SJCRH30 (cell line): ENCODE measurements at places on chromosomes 16 and 17.

GRCh38 chr17:3033741-3034577 lies 29.4 kb downstream of the OR1D5 start:
- no peak for DNase-seq

- no peak for DNase-seq
Measured at GRCh38 chr16:54933281-54934011, 2.8 kb downstream of the IRX5 start.

DNA sequence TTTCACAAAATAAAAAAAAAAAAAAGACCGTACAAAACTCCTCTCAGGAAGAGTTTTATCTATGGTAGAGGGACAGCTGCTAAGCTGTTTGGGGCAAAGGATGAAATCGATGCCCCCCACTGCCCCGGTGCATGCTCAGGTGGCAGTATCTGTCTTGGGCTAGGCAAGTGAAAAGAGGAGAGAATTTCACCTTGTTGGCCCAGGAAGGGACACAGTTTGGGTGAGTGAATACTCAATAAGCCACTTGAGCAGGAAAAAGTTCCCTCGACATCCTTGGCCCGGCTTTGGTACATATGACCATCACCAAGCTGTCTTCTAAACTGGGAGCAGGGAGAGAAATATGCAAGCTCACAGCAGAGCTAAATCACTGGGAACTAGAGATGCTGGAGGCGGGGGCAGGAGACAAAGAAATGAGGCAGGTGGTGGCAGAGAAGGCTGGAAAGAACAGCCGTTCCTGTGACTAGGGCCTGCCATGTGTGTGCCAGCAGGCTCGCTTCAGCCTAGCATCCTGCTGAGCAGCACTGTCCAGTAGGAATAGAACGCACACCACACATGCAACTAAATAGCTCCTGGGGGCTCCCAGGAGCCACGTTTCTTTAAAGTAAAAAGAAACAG lies 8.2 kb upstream of the EIF1 start:
- DNase-seq: no peak

DNA sequence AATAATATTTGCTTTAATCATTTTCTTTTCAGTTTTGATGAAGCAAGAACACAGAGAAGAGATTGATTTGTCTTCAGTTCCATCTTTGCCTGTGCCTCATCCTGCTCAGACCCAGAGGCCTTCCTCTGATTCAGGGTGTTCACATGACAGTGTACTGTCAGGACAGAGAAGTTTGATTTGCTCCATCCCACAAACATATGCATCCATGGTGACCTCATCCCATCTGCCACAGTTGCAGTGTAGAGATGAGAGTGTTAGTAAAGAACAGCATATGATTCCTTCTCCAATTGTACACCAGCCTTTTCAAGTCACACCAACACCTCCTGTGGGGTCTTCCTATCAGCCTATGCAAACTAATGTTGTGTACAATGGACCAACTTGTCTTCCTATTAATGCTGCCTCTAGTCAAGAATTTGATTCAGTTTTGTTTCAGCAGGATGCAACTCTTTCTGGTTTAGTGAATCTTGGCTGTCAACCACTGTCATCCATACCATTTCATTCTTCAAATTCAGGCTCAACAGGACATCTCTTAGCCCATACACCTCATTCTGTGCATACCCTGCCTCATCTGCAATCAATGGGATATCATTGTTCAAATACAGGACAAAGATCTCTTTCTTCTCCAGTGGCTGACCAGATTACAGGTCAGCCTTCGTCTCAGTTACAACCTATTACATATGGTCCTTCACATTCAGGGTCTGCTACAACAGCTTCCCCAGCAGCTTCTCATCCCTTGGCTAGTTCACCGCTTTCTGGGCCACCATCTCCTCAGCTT lies 45.0 kb downstream of the ESRP2 start:
- no peak for DNase-seq

DNA sequence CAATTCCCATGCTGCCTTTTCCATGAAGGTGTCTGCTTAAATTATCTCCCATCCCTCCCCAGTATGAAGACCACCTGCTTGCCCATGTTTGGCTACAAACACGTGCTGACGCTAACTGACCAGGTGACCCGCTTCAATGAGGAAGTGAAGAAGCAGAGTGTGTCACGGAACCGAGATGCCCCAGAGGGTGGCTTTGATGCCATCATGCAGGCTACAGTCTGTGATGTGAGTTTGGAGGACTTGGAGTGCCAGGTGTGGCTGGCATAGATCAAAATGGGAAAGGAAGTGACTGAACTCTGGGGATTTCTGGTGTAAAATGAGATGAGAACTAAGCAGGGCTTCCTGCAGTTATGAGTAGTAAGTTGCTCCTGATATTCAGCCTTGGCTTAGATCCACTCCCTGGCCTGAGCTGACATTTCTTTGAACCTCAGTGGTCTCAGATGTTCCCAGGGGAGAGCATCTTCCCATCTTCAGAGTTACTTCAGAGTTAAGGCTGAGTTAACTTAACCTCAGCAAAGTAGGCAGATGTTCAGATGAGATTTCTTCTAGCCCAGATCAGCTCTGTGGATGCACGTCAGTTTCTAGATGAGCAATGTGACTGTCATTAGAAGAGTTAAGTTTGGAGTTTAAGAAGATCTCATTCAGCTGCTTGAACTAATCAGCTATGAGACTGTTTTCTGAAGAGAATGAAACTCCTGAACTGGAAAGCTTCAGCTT lies 32.7 kb downstream of the ITGB3 start:
- no peak for DNase-seq

DNA sequence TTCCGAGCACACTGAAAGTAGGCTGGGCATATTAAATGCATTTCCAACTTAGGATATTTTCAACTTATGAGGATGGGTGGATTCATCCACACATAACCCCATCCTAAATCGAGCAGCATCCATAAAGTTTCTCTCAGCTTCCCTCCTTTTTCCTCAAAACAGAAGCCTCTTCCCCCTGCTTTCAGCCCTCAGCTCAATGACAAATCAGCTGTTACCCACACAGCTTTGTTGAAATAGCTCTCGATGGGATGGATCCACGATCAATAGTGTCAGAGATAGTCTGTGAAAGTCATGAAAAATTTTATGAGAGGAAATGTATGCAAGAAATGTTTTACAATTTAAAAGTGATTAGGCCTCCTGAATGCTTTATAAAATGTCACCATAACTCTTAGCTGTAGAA lies 2.5 kb downstream of the DHX33 start:
- DNase-seq: no peak

- DNase-seq: no peak
Measured at GRCh38 chr16:50466170-50466569, 82.0 kb upstream of the NKD1 start.

GRCh38 chr16:58016840-58017446 lies 8.6 kb upstream of the MMP15 start:
- DNase-seq: no peak

GRCh38 chr17:74210191-74211140 lies 2.9 kb upstream of the TTYH2 start:
- DNase-seq: peak; percentile 77

DNA sequence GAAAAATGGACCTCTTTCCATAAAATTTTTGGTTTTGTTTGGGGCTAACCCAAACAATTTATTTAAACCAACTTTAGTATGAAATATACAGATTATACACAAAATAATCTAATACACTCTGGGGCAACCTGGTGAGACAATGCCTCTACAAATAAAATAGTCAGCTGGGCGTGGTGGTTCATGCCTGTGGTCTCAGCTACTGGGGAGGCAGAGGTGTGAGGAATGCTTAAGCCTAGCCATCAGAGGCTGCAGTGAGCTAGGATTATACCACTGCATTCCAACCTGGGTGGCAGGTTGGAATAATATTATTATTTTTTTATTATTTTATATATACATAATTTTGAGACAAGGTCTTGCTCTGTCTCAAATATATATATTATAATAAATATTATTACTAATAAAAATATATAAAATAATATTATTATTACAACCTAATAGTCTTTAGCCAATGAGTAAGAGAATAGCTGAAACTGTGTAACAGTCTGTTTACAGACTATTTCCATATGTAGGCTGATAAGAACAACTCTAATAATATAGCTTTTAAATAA lies 50.5 kb downstream of the GLG1 start:
- DNase-seq: no peak

GRCh38 chr17:60557805-60558204 lies 31.8 kb upstream of the APPBP2 start:
- no peak for DNase-seq

GRCh38 chr17:62780951-62781350 lies 27.2 kb downstream of the MARCHF10 start:
- DNase-seq: no peak

DNA sequence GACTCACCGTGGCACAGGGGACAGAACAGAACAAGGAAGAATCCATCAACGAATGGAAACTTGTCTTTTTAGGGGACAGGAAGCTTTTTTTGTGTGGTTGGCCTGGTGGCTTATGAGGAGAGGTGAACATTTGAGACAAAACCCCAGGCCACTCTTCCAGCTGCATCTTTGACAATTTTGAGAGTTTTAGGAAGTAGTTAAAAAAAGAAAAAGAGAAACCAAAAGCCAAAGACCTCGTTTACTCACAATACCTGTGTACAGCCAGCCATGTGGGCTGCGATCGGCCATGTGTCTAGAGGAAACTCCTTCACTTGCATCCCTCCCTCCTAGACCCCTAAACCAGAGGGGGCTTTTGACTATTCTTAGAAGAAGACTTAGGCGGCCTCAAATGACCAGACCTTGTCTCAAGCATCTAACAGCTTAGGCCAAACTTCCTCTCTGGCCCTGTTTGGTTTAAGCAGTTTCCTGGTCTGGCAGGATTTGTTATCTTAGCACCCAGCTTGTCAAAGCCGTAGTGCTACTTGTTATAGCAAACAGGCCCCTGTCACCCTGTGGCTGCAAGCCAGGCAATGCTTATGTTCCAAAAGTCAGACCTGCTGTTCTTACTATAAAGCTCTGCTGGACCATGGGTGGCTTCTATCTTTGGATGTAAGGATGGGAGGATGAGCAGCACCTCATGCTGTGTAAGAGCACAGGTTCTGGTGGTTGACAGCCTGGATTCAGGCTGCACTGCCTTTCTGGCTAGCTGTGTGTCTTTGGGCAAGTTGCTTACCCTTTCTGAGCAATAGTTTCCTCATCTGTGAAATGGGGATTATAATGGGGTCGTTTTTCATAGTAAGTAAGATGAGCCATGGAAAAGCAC lies 17.7 kb downstream of the KSR1 start:
- no peak for DNase-seq

GRCh38 chr17:17847118-17847689 lies 10.4 kb upstream of the SREBF1 start:
- DNase-seq: no peak

DNA sequence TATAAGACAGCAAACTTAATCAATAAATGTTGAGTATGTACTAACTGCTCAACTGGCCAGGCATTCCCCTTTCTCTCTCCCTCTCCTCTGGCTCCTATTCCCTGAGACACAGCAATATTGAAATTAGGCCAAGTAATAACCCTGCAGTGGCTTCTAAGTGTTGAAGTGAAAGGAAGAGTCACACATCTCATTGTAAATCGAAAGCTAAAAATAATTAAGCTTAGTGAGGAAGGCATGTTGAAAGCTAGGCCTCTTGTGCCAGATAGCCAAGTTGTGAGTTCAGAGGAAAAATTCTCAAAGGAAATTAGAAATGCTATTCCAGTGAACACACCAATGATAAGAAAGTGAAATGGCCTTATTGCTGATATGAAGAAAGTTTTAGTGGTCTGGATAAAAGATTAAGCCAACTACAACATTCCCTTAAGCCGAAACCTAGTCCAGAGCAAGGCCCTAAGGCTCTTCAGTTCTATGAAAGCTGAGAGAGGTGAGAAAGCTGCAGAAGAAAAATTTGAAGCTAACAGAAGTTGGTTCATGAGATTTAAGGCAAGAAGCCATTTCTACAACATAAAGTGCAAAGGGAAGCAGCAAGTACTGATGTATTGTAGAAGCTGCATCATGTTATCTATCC lies 35.4 kb upstream of the ABCC11 start:
- no peak for DNase-seq

GRCh38 chr17:73010414-73010813 lies 82.1 kb downstream of the SLC39A11 start:
- no peak for DNase-seq

DNA sequence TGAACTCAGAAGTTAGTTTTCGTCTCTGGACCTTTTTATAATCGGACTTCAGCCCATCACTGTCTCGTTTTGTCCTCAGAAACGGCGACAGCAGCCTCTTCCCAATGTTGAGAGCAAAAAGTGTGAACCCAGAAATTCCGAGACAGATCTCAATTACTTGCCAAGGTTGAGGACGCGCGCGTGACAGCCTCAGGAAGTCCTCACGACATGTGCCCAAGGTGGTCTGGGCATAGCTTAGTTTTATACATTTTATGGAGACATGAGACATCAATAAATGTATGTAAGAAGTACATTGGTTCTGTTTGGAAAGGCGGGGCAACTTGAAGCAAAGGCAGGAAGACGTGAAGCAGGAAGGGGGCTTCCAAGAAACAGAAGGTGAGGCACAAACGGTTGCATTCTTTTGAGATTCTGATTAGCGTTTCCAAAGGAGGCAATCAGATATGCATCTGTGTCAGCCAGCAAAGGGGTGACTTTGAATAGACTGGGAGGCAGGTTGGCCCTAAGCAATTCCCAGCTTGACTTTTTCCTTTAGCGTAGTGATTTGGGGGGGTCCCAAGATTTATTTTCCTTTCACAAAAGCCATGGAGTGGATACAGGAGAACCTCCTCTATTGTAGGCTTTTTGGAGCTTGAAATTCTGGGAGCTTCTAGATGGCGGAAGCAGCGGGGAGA lies 583 bp upstream of the ZNF747 start:
- DNase-seq: peak; percentile 16

DNA sequence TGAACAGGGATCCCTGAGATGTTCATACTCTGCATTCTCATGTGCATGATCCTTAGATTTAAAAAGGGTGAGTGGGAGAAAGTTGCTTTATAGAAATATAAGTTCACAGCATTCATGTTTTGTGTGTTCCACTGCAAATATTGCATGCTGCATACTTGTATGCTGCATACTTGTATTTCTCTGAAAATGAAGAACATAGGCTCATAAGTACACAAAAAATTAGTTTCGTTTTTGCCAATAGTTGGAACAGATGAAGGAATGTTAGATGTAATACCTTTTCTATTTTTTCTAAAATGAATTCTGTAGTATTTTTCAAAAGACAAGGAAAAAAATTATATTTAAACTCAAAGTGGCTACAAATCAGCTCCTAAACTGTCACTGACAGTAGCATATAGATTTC lies 79.0 kb downstream of the NFAT5 start:
- DNase-seq: no peak

- DNase-seq: peak; percentile 14
Measured at GRCh38 chr17:65099941-65100315, 37.2 kb upstream of the RGS9 start.

- peak; percentile 41 for DNase-seq
Measured at GRCh38 chr17:164303-165235, 16.9 kb downstream of the DOC2B start.

DNA sequence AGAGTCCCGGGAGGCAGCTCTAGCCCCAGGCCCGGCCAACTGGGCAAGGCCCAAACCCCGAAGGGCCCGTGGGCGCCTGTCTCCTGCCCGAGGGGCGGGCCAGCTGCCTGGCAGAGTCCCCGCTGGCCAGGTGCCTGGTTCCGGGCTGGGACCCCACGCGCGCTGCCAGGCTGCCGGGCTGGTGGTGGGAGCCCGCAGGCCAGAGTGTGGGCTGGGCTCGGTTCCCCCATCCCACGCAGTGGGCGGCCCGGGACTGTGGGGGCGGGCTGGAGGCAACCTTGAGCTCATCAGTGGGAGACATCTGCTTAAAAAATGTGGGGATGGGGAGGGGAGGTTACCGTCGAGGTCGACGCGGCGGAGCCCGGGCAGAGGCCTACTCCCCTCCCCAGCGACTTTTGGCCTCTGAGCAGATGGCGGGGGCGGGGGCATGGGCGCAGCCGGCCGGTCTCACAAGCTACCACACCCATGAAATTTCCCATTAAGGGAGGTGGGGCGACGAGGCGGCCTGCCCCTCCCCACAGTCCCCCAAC lies 176.4 kb upstream of the GSE1 start:
- peak; percentile 92 for DNase-seq

- DNase-seq: no peak
Measured at GRCh38 chr16:386641-387156, 4.9 kb upstream of the PGAP6 start.
